Uterus (tissue), 4 donors: ENCODE measurements at places on chromosomes 16 and 17.

GRCh38 chr17:78151514-78152008 lies 5.4 kb downstream of the C17orf99 start:
- no peak for DNase-seq

DNA sequence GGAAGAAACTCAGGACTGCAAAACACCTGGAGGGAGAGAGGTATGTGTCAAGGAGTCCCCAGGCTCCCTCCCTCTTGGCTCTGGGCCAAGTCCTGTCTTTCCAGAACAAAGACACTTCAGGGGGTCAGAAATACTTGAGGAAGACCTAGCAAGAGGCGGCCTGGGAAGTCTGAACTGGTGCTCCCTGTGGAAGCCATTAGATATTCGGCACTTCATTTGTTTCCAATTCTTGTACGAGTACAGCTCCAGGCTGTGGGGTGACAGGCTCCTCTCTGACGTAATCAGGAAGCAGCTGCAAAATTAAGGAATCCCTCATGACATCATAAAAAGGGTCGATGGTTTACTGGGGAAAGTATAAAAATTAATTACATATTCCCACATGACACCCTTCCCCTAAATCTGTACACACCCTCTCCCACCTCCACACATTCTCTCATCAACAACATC lies 108.7 kb downstream of the SMG6 start:
- peak; percentile 27 for DNase-seq

GRCh38 chr17:35725802-35726126 lies 5.7 kb upstream of the RASL10B start:
- no peak for DNase-seq

GRCh38 chr17:17446666-17447155 lies 30.1 kb upstream of the MED9 start:
- no peak for DNase-seq

GRCh38 chr17:70609566-70609965 lies 440.2 kb downstream of the KCNJ2 start:
- DNase-seq, result no peak

- no peak for DNase-seq
These were observed 640 bp upstream of the NAGLU start for GRCh38 chr17:42535155-42536047.

- DNase-seq, result no peak
These were observed 111.1 kb downstream of the VPS53 start for GRCh38 chr17:603406-604114.
